ENCODE measurements at places on chromosomes 11 and 22. TPM values are rescaled to one million over a fixed set of nuclear protein-coding genes. Genes with fewer than 3 reads are reported as not detected.

DNA sequence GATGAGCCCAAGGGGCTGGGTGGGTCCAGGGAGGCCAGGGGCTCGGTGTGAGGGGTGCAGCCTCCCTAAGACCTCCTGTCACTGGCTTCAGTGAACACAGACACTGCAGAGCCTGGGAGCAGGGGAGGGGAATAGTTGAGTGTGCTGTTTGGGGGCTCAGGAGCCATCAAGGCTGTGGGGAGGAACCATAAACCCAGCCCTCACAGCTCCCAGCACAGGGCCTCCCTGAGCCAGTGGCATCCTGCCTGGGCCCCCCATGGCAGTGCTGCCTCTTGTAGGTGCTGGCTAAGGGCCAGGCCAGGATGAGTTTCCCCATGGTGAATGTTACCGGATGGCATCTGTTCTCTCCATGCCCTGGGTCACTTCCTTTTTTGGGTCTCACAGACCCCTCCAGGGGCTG is 25.5 kb downstream of the KCNJ5 start:
- no peak for DNase-seq

- peak; percentile 82 for DNase-seq
These were observed 123.8 kb upstream of the NTM start for GRCh38 chr11:131246663-131247062.

DNA sequence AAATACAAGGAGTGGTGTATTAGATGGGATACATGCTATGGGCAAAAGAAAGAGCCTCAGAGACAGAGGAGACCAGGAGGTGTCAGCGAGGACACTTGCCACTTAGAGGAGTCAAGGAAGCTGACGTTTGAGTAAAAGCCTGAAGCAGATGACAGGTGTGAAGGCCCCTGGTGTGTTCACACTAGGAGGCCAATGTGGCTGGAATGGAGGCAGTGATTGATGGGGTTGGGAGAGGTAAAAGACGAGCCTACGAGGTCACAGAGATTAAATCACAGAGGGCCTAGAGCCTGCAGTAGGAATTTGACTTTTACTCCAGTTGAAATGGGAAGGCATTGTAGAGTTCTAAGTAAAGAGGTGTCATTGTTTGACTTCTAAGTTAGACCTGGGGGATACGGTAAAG is 12.0 kb upstream of the GDPD5 start:
- DNase-seq: no peak

Gene TESMIN
- 91.9 TPM for total RNA-seq

Gene FAM118A
- 21.3 TPM for total RNA-seq

DNA sequence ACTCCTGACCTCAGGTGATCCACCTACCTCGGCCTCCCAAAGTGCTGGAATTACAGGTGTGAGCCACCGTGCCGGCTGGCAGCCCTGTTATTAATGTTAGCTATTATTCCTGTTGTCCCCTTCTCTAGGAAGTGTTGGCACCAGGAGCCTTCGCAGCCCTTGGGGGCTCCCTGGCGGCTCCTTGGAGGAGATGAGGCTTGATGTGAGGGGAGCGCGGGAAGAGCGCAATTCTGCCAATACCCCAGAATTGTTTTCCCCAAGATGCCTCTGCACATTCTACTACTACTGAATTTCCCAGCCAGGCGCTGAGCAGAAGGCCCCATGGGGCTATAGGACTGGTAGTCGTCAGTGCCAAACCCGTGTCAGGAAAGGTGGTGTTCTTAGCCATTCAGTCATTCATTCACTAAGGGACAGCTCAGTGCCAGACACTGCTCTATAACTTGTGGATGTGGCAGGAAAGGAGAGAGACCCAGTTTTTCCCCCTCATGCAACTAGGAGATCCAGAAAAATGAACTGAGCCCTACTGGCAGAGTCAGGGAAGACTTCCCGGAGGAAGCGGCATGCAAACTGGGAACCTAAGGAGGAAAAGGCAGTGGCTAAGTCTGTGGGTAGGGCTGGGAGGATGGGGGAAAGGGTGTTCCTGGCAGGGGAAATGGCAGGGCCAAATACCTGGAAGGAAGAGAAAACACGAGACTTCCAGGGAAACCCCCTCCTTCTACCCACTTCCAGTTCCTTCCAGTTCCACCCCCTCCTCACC is 3.5 kb downstream of the FBLN1 start:
- DNase-seq: no peak

Gene FANCF
- 23.2 TPM for total RNA-seq

DNA sequence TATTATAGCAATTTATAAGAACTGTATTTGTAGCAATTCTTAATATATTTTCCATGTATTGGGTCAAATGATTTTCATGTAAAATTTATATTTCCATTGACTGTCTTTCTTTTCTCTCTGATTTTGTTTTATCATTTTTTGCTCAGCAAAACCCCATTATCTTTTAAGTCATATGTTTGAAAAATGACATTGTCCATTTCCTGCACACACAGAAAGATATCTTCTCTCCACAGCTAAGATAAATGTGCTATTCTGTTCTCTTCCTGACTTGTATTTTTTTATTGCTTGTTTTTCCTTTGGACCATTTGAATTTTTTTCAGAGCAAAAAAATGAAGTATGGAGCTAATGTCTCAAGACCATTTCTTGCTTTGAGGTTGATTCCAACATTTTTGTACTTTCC is 6.3 kb upstream of the LRRC55 start:
- DNase-seq: no peak

Gene OR4D5
- not detected for total RNA-seq

GRCh38 chr11:45405916-45406670 is 120.0 kb upstream of the SYT13 start:
- no peak for DNase-seq

GRCh38 chr11:4697585-4697984 is at the start of gene OR51E2:
Gene OR51E2, minus strand, starts transcription at chr11:4697853. Its CDS starts 15,142 bp downstream, at chr11:4682711.
- no peak for DNase-seq

DNA sequence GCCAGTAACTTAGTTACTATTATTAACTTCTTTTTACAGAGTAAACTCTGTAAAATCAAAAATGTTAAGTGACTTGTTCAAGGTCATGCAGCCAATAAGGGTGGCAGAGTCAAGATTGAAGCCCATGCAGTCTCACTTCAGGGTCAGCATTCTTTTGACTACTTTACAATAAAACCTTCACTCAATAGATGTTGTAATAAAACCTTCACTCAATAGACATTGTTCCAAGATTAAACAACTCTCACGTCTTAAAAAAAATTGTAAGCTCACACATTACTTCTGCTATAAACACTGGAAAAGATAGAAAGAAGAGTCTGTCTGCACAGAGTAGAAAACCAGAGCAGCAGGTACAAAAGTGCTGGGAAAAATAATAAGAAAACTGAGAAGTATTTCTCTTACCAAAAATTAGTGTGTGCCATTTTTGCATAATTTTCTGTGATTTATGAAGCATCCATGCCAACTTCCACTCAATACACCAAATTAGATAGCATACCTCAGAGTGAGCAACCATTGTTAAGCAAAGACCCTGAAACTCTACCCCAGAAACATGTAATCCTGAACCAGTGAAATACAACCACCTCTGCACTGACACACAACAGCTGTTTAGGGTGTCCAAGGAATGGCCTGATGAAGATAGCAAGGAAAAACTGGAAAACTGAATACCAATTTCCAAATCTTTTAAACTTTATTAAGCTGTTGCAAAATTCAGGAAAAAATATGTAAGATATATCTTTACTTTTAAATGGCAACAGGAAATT is 4.9 kb upstream of the SOX6 start:
- DNase-seq: no peak

GRCh38 chr11:33835143-33835878 is 56.6 kb downstream of the LMO2 start:
- no peak for DNase-seq

Gene ADM
- total RNA-seq: 40.8 TPM

Gene ISX
- not detected for total RNA-seq

Gene FIBIN
- 0.37 TPM for total RNA-seq

Gene TEX12
- not detected for total RNA-seq

Gene PATE4
- not detected for total RNA-seq

Gene BIRC3
- total RNA-seq: 0.50 TPM

- no peak for DNase-seq
These were observed 114.8 kb upstream of the ANO5 start for GRCh38 chr11:22078063-22078462.

Gene CRYBB3
- total RNA-seq: not detected

GRCh38 chr11:81596704-81597103 is 1137.0 kb downstream of the FAM181B start:
- no peak for DNase-seq

DNA sequence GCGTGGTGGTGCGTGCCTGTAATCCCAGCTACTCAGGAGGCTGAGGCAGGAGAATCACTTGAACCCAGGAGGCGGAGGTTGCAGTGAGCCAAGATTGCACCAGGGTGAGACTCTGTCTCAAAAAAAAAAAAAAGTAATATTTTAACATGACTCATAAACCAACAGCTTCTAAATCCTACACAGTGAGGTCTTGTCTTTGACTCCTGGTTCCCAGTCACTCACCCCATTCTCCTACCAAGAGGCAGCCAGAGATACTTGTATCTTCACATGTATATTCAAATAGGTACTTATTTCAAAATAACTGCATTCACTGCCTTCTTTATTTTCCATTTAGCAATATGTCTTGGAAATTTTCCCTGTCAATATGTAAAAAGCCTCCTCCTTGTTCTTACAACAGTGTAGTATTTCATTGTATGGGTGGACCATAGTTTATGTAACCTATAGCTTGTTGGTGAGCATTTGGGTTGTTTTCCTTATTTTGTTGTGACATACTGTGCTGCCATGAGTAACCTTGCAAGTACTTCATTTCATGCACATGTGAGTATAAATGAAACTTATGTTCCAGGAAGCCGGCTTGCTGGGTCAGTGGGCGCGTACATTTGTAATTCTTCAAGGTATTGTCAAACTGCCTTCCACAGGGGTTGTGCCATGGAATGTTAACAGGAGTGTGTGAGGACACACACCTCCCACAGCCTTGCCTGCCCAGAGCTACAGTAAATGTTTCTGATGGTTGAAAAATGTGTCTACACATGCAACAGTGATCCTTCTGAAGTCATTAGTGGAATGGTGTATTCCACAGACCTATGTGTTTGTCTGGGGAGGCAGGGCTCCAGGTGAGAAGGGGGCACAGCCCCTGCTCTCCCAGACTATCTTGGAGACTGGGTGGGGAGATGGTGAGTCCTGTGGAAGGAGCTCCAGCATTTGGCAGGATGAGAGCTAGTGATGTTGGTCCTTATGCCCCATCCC is 47.9 kb downstream of the OSBP2 start:
- DNase-seq: no peak

- no peak for DNase-seq
These were observed 67.9 kb downstream of the CYB5R2 start for GRCh38 chr11:7605186-7605943.

DNA sequence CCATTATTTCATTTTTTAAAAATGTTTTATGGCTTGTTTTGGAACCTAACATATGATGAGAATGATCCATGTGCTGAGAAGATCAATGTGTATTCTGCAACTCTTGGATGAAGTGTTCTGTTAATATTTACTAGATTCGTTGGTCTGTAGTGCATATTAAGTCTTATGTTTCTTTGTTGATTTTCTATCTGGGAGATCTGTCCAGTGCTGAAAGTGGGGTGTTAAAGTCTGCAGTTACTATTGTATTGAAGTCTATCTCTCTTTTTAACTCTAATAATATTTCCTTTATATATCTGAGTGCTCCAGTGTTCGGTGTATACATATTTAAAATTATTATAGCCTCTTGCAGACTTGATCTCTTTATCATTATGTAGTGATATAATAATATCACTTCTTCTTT is 11.9 kb downstream of the PATE3 start:
- no peak for DNase-seq

Gene DNAJB7
- total RNA-seq: not detected

Gene SHISA8
- 2.2 TPM for total RNA-seq

DNA sequence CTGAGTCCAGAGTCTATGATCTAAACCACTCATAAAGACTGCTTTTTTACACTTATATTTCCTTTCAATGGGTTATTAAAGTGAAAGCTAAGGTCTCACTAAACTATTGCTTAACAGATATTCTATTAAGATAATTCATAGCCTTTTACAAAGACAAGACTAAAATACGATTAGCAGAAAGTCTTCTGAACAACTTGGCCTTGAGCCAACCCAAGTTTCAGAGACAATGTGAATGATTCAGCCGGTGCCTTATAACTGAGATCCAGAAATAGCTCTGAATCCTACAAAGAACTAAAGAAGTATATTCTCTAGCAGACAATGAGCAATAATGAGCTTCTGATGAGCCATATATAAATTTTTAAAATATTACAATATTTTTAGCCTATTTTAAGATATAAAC is 41.5 kb upstream of the CARD18 start:
- DNase-seq: no peak

- DNase-seq: no peak
These were observed 32.3 kb downstream of the AMOTL1 start for GRCh38 chr11:94800414-94800813.

Gene FOLR3
- 0.25 TPM for total RNA-seq

GRCh38 chr11:66119348-66120133 is 49.5 kb downstream of the PACS1 start:
- DNase-seq: no peak

- DNase-seq: no peak
These were observed 12.0 kb downstream of the CCND1 start for GRCh38 chr11:69652999-69653398.
